BE2C (cell line): ENCODE measurements at places on chromosomes 5 and 9.

- peak; percentile 24 for DNase-seq
These were observed 87.2 kb downstream of the LMNB1 start for GRCh38 chr5:126864042-126864688.

DNA sequence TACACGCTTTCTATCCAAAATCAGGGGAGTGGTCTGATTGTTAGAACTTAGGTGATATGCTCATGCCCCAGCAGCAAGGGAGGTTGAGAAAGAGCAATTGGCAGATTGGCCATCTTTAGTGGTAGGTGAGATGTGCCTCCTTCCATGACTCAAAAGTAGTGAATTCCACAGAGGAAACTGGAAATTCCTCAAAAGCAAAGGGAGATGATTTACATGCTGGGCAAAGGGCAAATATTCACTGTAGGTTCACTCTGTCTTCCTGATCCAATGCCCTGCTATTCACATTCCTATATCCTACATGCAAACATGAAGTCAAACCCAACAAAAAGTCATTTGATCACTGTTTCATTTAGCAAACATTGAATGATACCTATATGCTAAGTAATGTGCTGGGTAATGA is 130.1 kb upstream of the ZNF608 start:
- no peak for DNase-seq

DNA sequence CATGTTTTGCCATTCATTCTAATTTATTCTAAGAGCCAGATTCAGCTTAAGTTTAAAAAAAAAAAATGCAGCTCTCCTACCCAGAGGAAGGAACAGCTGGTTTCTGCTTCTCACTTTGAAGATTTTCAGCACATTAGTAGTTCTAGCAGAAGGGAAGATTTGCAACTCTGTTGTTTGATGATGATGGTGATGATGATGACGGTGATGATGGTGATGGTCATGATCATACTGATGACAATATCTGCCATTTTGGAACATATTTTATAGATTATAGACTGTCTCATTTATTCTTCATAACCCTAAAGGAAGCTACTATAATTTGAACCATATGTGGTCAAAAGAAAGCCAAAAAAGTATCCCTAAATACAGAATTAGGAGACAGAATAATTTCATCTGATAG is 7.9 kb upstream of the MED10 start:
- no peak for DNase-seq

DNA sequence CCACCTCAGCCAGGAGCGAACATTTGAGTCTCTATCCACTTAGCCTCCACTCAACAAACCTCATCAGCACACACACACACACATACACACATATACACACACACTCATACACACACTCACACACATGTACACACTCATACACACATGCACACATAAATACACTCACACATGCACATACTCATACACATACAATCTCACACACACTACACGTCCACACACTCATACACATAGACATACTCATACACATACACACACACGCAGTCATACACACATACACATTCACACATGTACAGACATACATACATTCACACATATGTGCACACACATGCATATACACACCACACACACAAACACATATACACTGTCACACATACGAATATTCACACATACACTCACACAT is 208.2 kb downstream of the AGTPBP1 start:
- DNase-seq, result no peak

GRCh38 chr9:135885100-135885853 is 22.1 kb downstream of the CAMSAP1 start:
- DNase-seq, result peak; percentile 72

- no peak for DNase-seq
These were observed 15.4 kb upstream of the UBAC1 start for GRCh38 chr9:135976531-135976930.

DNA sequence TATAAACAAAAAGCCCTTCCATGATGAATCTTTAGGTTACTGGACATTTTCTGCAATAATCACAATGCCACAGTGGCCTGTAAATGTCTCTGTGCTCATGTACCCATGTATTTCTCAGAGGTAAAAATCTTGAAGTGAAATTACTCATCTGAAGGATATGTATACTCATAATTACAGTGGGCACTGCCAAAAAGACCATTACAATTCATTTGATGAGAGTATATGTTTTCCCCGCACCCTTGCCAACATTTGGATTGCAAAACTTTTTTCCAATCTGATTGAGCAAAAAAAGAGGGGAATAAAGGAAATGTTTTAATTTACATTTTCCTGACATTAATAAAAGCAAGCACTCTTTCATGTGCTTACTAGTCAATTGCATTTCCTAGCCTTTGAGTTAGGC is 110.5 kb downstream of the EPB41L4A start:
- DNase-seq, result no peak

- no peak for DNase-seq
These were observed 19.3 kb downstream of the ECM2 start for GRCh38 chr9:92516521-92516920.

- no peak for DNase-seq
These were observed 262.1 kb downstream of the ENC1 start for GRCh38 chr5:74378464-74378863.

- no peak for DNase-seq
These were observed 70.3 kb downstream of the SPTLC1 start for GRCh38 chr9:92044936-92045335.

DNA sequence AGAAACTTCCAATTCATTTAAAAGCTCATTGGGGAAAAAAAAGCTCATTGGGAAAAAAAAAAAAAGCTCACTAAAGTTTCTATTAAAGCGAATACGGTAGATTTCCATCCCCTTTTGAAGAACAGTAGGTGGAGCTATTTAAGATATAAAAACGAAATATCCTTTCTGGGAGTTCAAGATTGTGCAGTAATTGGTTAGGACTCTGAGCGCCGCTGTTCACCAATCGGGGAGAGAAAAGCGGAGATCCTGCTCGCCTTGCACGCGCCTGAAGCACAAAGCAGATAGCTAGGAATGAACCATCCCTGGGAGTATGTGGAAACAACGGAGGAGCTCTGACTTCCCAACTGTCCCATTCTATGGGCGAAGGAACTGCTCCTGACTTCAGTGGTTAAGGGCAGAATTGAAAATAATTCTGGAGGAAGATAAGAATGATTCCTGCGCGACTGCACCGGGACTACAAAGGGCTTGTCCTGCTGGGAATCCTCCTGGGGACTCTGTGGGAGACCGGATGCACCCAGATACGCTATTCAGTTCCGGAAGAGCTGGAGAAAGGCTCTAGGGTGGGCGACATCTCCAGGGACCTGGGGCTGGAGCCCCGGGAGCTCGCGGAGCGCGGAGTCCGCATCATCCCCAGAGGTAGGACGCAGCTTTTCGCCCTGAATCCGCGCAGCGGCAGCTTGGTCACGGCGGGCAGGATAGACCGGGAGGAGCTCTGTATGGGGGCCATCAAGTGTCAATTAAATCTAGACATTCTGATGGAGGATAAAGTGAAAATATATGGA is at the start of gene PCDHGA12:
PCDHGA12 (plus strand) TSS at position 176 of the 782 bp plus-strand sequence; CDS start at position 429, 253 bp downstream.
- DNase-seq, result no peak

DNA sequence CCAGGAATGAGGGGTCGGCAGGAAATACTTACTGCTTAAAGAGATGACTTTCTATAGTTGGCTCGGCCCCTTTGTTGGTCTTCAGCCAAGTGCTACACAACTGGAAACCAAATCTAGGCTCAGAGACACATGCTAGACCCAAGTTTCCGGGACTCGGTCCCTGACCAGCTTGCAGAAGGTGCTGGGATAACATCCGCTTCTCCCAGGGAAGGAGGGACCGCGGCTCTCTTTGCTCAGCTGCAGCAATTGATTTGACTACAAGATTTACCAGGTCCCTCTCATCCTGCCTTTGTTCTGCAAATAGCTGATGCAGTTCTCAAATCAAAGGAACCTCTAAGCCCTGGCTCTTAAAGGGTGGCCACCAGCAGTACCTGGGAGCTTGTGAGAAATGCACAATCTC is 314.7 kb downstream of the MLLT3 start:
- DNase-seq, result no peak

- DNase-seq, result no peak
These were observed 12.3 kb downstream of the GLRA1 start for GRCh38 chr5:151912360-151912759.

GRCh38 chr5:127254729-127255284 is 35.8 kb upstream of the MEGF10 start:
- no peak for DNase-seq

- no peak for DNase-seq
These were observed 18.7 kb downstream of the RASGRF2 start for GRCh38 chr5:80978772-80979317.

GRCh38 chr5:140108093-140109017 is 5.6 kb upstream of the PURA start:
- peak; percentile 28 for DNase-seq

- no peak for DNase-seq
These were observed 207.3 kb upstream of the SGCD start for GRCh38 chr5:156119692-156120091.

- no peak for DNase-seq
These were observed 206.0 kb upstream of the TLX3 start for GRCh38 chr5:171102877-171103610.

DNA sequence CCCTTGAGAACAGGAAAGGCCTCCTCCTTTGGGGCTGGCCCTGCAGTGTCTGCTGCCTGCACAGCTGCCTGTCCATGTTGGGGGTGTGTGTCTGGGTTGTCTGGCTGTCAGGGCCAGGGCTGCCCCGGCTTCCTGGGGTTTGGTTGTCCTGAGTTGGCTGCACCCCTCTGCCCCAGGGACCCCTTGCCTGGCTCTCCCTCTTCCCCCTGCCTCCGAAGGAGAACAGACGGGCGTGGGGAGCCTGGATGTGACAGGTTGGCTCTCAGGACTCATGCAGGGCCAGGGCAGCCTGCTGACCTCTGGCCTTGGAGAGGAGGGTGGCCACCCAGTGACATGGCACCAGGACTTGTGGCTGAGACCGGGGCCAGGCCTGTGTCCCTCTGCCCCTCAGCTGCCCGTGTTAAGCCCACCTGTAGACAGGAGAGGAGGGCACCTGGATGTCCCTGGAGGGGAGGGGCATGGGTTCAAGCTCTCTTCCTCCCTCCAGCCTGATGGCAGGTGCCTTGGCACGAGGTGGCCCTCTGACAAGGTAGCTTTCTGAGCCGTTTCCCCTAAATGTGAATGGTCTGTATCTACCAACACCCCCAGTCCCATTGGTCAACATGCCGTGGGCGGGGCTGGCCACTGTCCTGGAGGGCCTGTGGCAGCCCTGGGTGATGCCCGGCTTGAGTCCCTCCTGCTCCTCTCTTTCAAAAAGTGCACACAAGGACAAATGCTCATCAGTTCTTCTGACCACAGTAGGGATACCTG is 34.9 kb downstream of the WNK2 start:
- no peak for DNase-seq

- DNase-seq, result peak; percentile 30
These were observed 126.9 kb upstream of the OSMR start for GRCh38 chr5:38718771-38719391.

GRCh38 chr9:13952906-13953305 is 361.0 kb downstream of the NFIB start:
- no peak for DNase-seq

GRCh38 chr5:135342551-135342875 is 56.5 kb downstream of the MACROH2A1 start:
- DNase-seq, result no peak

GRCh38 chr9:93299418-93300174 is 115.7 kb downstream of the WNK2 start:
- no peak for DNase-seq

- peak; percentile 59 for DNase-seq
These were observed 662.2 kb upstream of the ZNF608 start for GRCh38 chr5:125408448-125409233.

- DNase-seq, result no peak
These were observed 133.4 kb upstream of the SLC30A5 start for GRCh38 chr5:68960456-68960855.
